ENCODE measurements at places on chromosomes 1 and 21. TPM values are rescaled to one million over a fixed set of nuclear protein-coding genes. Genes with fewer than 3 reads are reported as not detected.
A peak's percentile ranks its signal among the peaks of the same experiment; 100 is the strongest.

- H3K36me3 ChIP-seq: no peaks in the 10 kb centered on the region
- no peaks in the 10 kb centered on the region for H3K27me3 ChIP-seq
- no peaks in the 10 kb centered on the region for H3K4me1 ChIP-seq
- DNase-seq: no peak
Observed at GRCh38 chr1:60987904-60988303, 94.5 kb upstream of the NFIA start.

GRCh38 chr1:155022927-155023236 is 10.7 kb downstream of the DCST2 start:
- no peak for DNase-seq
- no peaks in the 10 kb centered on the region for H3K36me3 ChIP-seq
- peaks cover 14% of the 10 kb centered on the region for H3K4me1 ChIP-seq
- no peaks in the 10 kb centered on the region for H3K27me3 ChIP-seq
- no peak overlapping the region for H3K4me3 ChIP-seq

DNA sequence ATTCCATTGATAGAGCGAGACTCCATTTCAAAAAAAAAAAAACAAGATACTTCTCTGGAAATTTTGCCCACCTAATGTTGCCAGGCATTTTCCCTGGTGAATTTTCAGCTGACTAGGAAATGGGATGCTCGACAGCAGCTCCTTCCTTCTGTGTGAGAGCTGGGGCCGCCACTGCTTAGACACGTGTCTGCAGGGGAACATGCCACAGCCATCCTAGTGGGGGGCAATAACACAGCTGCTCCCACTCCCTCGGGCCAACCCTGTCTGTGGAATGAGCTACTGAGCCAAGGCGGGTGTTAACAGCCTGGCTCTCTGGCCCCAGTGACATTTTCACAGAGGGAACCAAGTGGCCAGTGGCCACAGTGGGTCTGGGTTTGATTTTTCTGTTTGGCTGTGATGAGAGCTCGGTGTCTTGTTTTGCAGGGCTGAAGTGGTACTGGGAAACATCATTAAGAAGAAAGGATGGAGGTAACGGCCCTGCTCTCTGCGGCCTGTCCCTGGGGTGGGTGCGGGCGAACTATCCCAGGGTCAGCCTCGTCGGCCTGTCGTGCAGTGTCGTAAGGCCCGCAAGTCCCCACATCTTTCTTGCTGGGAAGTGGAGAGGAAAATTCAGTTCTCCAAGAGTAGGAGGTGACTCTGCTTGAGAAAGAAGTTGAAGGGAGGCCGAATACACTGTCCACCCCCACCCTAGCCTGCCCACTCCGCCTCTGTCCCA is 39.2 kb downstream of the KCNAB2 start:
- H3K27ac ChIP-seq: no peak overlapping the region
- no peak overlapping the region for H3K4me3 ChIP-seq
- H3K27me3 ChIP-seq: no peaks in the 10 kb centered on the region
- no peaks in the 10 kb centered on the region for H3K36me3 ChIP-seq

Gene ALG14
- 2.1 TPM for total RNA-seq

Gene VWA5B1
- total RNA-seq: not detected

- no peaks in the 10 kb centered on the region for H3K36me3 ChIP-seq
- H3K27me3 ChIP-seq: no peaks in the 10 kb centered on the region
- H3K4me3 ChIP-seq: no peak overlapping the region
- no peak for DNase-seq
Observed at GRCh38 chr1:113036639-113037321, 36.2 kb upstream of the LRIG2 start.

GRCh38 chr21:37686991-37687810 is 229.1 kb downstream of the KCNJ6 start:
- 0 out of 2 replicates have a peak, but pooled peaks cover 11% of the 10 kb centered on the region for H3K27me3 ChIP-seq
- no peak for DNase-seq
- no peak overlapping the region for H3K4me3 ChIP-seq
- H3K4me1 ChIP-seq: no peaks in the 10 kb centered on the region
- no peaks in the 10 kb centered on the region for H3K36me3 ChIP-seq

GRCh38 chr1:180898441-180899219 is 14.1 kb upstream of the KIAA1614 start:
- H3K36me3 ChIP-seq: no peaks in the 10 kb centered on the region
- H3K27me3 ChIP-seq: no peaks in the 10 kb centered on the region
- H3K4me3 ChIP-seq: no peak overlapping the region

Gene SPRR1B
- not detected for total RNA-seq

Gene IL12RB2
- not detected for total RNA-seq

DNA sequence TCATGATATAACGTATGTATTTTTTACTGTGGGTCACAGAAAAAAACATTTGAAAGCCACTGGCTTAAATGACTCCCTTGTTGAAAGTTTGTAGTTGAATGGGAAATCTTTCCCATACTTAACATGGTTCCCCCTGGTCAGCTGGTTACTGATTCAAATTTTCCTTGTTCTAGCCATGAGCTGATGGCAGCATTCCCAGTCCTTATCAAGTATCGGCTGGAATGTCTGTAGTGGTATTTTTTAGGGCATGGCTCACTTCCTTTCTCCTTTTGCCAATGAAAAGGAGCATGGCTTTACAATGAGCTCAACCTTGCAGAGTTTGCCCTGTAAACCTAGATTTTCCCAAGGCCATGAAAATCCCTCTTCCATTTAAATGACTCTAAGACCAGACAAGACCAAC is 55.7 kb downstream of the GIPC2 start:
- H3K4me1 ChIP-seq: peaks cover 27% of the 10 kb centered on the region
- H3K27ac ChIP-seq: peak overlapping the region; percentile 89
- no peaks in the 10 kb centered on the region for H3K27me3 ChIP-seq
- no peak overlapping the region for H3K4me3 ChIP-seq
- H3K36me3 ChIP-seq: no peaks in the 10 kb centered on the region
- DNase-seq: peak; percentile 79

DNA sequence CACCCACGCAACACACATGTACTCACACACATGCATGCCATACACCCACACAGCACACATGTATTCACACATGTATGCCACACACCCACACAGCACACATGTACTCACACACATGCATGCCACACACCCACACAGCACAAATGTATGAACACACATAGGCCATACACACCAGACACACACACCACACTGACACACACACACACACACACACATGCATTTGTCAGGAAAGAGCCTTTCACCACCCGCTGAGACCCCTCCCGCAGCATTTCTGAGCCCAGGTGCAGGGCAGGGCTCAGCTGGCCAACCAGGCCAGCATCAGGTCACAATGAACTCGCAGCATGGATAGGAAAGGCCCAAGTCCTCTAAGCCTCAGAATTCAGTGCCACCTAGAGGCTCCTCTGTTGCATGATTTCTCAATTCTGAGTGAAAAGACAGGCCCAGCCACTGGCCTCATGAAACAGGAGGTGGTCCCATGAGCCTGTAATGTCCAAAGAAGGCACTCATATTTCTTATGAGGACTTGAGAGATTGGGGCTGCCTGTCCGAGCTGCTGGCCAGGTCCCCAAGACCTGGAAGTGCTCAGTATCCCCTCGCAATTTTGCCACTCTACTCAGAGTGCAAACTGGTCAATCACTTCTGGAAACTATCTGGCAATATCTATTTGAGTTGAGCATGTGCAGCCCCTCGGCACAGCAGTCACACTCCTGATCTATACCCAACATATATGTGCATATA is 57.3 kb downstream of the PSMG1 start:
- H3K4me3 ChIP-seq: no peak overlapping the region
- no peaks in the 10 kb centered on the region for H3K36me3 ChIP-seq
- H3K4me1 ChIP-seq: 0 out of 2 replicates have a peak, but pooled peaks cover 2% of the 10 kb centered on the region

DNA sequence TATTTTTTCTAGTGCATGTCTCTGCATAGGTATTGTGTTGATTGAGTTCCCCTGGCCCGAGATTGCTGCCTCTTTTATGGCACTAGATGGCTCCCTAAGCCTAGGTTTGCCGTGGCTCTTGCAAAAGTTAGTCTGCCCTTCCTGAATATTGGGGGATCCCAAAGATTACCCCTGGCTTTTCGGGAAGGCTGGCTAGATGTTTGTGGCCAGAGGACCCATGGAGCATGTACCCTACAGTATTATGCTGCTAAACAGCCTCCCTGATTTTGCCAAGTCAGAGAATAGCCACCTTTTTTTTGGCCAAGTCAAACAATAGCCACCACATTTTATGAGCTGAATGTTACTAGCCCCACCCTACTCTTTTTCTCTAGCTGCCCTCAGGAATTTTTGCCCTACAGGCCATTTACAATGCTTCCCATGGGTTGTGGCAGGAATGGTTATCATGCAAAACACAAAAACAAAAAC is 343.2 kb downstream of the OLFM3 start:
- no peaks in the 10 kb centered on the region for H3K36me3 ChIP-seq
- no peak overlapping the region for H3K27ac ChIP-seq
- no peaks in the 10 kb centered on the region for H3K27me3 ChIP-seq
- H3K4me1 ChIP-seq: no peaks in the 10 kb centered on the region

Gene TMEM125
- not detected for total RNA-seq

DNA sequence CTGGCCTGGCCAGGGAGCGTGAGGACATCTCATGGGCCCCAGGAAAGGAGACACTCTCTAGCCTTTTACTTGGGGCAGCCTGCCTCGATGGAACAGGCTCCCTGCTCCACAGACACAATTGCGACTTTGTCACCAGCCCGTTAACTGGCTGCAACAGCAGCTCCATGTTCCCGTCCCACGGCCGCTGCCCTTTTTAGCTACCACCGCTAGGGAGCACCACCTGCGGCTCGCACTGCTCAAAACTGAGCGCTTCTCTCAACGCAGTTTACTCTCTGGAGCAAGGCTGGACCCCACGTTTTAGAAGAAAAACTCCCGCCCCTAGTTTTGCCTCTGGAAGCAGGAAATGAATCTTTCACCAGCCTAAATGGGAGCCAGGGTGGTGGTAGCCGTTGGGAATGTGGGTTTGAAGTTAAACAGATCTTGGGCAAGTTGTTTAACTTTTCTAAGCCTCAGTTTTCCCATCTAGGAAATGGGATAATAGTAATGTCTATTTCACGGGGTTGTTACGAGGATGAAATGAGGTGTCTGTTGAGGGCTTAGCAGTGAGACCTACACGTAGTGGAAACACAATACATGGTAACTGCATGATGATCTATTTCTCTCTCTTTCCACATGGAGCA is 3.5 kb upstream of the LRRC38 start:
- no peak overlapping the region for H3K4me3 ChIP-seq
- no peak overlapping the region for H3K27ac ChIP-seq
- peaks cover 34% of the 10 kb centered on the region for H3K27me3 ChIP-seq
- H3K4me1 ChIP-seq: peaks cover 10% of the 10 kb centered on the region
- DNase-seq: no peak
- no peaks in the 10 kb centered on the region for H3K36me3 ChIP-seq

DNA sequence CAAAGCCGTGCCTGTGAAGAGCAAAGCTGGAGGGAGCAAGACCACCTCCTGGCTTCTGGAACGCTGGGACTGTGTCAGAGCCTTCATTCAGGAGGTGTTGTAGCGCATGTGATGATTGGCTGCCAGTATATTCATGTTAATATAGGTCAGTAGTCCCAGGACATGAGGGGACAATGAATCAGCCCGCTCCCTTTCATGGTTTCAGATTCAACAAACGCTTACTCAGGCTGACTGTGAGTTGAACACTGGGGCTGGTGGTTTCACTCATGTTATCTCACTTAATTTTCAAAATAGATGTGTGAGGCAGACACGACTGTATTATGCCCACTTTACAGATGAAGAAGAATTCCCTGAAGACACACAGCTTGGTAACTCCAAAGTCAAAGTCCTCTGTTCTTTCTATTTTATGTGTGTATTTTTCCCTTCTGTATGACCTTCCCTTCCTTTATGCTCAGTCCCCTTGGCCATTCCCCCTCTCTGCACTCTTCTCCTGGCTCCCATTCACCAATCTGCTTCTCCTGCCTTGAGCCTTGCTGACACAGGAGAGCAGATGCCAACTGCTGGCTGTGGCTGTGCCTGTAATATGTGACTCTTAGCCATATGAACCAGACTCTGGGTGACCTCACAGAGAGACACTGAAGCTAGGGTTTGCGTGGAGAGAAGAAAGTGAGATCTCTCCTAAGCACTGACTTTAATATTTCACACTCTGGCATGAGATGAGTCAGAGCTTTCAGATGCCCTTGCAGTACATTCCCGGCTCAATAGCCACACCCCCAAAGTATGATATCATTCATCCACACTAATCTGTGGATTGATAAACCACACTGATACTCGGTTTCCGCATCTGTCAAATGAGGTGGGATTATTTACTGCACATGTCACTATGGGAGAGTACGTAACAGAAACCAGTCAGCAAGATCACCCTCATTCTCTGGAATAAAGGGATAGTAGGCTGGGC is 31.4 kb upstream of the KIRREL1 start:
- peaks cover 7% of the 10 kb centered on the region for H3K27me3 ChIP-seq
- no peak overlapping the region for H3K4me3 ChIP-seq
- 0 out of 2 replicates have a peak, but pooled peaks cover 5% of the 10 kb centered on the region for H3K4me1 ChIP-seq
- no peaks in the 10 kb centered on the region for H3K36me3 ChIP-seq
- H3K27ac ChIP-seq: no peak overlapping the region
- no peak for DNase-seq

Gene SERTAD4
- total RNA-seq: 4.8 TPM

GRCh38 chr21:27372381-27372780 is 405.5 kb upstream of the ADAMTS5 start:
- no peaks in the 10 kb centered on the region for H3K36me3 ChIP-seq
- H3K4me3 ChIP-seq: no peak overlapping the region
- H3K27me3 ChIP-seq: no peaks in the 10 kb centered on the region

- H3K27me3 ChIP-seq: no peaks in the 10 kb centered on the region
- H3K4me1 ChIP-seq: peaks cover 29% of the 10 kb centered on the region
- H3K36me3 ChIP-seq: peaks cover 4% of the 10 kb centered on the region
- DNase-seq: no peak
- no peak overlapping the region for H3K27ac ChIP-seq
Observed at GRCh38 chr1:201634261-201634660, 95.3 kb downstream of the NAV1 start.

Gene KRTAP11-1
- not detected for total RNA-seq

DNA sequence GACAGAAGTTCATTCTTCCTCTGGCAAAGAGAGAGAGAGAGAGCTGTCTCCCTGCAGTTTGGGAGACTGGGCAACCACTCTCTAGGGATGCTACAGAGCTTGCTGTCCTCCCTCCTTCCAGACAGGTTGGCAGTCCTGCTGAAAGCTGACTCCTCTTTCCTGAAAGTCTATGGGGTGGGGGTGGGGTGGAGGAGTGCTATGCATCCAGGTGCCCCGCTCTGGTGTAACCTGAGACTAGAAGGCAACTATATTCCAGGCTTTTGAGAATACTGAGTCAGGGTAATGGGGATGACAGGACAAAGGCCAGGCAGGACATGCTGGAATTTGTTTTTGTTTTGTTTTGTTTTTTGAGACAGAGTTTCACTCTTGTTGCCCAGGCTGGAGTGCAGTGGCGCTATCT is 55.4 kb downstream of the OPTC start:
- H3K27me3 ChIP-seq: no peaks in the 10 kb centered on the region
- DNase-seq: no peak
- H3K4me3 ChIP-seq: no peak overlapping the region
- no peaks in the 10 kb centered on the region for H3K36me3 ChIP-seq

Gene DIRAS3
- total RNA-seq: 1.1 TPM

DNA sequence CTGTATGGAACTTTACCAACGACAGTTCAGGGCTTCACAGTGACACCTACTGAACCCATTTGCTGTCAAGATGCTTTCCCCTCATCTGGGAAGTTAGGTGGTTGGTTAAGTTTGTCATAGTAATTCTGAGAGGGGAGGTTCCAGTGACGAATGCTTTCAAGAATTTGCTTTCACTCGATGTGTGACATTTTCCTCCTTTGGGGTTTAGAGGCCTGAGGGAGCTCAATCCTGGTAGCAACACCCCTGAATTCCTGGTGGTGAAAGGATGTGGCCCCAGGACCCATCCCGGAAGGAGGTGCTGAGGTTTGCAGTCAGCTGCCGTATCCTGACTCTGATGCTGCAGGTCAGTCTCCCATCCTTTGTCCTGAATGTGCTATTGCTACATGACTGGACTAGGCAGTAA is 2.8 kb downstream of the PIGV start:
- no peak for DNase-seq
- peaks cover 46% of the 10 kb centered on the region for H3K4me1 ChIP-seq
- H3K27ac ChIP-seq: no peak overlapping the region
- H3K4me3 ChIP-seq: no peak overlapping the region
- H3K27me3 ChIP-seq: no peaks in the 10 kb centered on the region

Gene AIM2
- not detected for total RNA-seq

Gene CDA
- not detected for total RNA-seq
